ENCODE measurements at places on chromosomes 2 and 18. TPM values are rescaled to one million over a fixed set of nuclear protein-coding genes. Genes with fewer than 3 reads are reported as not detected.

GRCh38 chr2:208929139-208929864, 494.5 kb upstream of the MAP2 start:
- no peak for DNase-seq

GRCh38 chr2:208142240-208142924, 3.6 kb downstream of the CRYGB start:
- no peak for DNase-seq

GRCh38 chr18:47510831-47511230, 259.4 kb upstream of the SKOR2 start:
- DNase-seq: no peak

DNA sequence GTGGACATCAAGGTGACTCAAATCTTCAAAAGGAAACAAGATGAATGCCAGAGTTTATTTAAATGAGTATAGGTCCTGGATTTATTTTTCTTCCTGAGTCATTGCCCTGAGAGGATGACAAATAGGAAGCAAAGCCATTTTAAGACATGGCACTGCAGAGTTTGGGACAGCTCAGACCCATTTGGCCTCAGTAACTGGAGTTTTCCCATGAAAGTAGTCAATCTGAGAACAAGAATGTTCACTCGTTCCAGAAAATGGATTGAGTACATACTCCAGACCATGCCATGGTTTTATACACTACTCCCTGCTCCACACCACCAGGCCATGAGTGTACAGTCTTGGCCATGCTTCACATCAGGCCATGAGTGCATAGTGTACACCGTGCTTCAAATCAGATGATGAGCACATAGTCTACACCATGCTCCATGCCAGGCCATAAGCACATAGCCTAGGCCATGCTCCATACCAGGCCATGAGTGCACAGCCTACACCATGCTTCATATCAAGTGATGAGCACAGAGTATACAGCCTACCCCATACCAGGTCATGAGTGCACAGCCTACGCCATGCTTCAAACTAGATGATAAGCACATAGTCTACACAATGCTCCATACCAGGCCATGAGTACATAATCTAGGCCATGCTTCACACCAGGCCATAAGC, 202.4 kb downstream of the FBXO15 start:
- no peak for DNase-seq

- DNase-seq: no peak
Measured at GRCh38 chr2:187989925-187990623, 301.6 kb upstream of the GULP1 start.

GRCh38 chr2:128404709-128405466, 86.2 kb upstream of the HS6ST1 start:
- no peak for DNase-seq

GRCh38 chr18:33239298-33239697, 201.2 kb downstream of the CCDC178 start:
- no peak for DNase-seq

GRCh38 chr2:44181648-44182047, 13.0 kb downstream of the PPM1B start:
- DNase-seq: no peak

GRCh38 chr2:62175728-62176127, 20.2 kb upstream of the B3GNT2 start:
- DNase-seq: no peak

DNA sequence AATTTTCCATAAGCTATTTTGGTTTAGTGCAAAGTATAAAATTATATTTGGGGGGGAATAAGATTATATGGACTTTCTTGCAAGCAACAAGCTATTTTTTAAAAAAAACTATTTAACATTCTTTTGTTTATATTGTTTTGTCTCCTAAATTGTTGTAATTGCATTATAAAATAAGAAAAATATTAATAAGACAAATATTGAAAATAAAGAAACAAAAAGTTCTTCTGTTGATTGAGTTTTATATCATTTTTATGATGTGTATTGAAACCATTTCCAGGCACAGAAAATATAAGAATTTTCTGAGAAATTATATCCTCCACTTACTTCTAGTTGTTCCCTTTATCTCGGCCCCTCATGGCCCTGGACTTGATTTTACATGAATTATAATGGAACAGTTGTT, 3.7 kb downstream of the CCL20 start:
- DNase-seq: no peak

DNA sequence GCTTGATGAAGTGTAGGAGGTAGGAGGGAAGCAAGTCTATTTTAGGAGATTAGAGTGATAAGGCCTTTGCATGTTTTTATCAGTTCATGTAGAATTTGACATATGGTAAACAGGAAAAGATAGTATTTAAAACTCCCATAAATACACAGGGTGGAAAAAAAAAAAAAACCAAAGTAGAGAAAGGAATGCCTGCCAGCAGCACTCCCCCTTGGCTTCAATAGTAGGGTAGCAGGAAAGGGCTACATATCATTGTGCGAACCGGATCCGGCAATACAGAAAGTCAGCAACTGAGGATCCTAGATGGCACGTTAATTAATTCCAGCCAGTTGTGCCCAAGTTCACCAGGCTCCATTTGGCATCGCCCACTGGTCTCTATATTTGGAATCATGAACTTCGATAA, 159.6 kb upstream of the SMIM21 start:
- DNase-seq: no peak

- DNase-seq: no peak
Measured at GRCh38 chr2:36954977-36955607, 11.2 kb downstream of the STRN start.

DNA sequence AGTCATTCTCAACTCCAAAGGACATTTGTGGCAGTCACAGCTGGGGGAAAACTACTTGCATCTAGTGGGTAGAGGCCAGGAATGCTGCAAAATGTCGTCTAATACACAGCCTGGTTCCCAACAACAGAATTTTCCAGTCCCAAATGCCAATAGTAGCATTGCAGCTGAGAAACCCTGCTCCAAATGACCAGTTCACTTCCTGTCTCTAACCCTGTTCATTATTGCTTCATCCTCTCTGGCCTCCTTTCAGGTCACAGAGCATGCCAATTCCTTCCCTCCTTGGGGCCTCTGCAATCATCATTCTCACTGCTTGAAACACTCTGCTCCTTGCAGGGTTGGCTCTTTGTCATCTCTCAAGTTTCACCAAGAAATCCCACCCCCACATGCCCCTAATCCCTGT, 139.1 kb downstream of the IRS1 start:
- no peak for DNase-seq

GRCh38 chr2:119598596-119599263, 54.5 kb downstream of the CFAP221 start:
- no peak for DNase-seq

DNA sequence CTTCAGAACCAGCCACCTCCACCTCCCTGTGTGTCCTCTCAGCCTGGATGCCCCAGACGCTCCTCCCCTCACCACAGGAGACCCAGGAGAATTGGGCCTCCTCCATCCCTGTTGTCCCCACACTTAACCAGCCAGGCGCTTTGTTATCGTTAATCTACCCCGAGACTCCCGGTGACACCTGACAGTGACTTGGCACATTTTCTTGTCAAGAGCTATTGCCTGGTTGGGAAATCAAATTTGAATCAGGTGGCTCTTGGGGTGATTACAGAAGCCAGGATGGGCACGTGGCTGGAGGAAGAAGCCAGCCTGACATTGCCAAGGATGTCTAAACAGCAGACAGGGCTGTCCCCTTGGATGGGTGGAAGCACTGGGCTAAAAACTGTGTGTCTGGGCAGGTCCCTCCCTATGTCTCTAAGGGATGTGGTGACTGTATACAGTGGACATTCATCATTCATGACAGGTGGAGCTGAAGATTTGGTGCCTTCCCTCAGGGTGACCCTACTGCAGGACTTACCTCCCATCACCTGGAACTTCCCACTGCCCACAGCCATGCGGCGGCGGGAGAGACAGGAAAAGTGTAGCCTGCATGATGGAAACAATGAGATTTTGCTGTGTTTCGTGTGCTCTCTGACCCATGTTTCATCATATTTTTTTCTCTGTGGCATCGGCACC, 157.2 kb upstream of the CAPN13 start:
- DNase-seq: no peak

GRCh38 chr2:9629222-9630116, 1.3 kb downstream of the YWHAQ start:
- no peak for DNase-seq

- DNase-seq: no peak
Measured at GRCh38 chr2:12504443-12504842, 212.3 kb upstream of the TRIB2 start.

DNA sequence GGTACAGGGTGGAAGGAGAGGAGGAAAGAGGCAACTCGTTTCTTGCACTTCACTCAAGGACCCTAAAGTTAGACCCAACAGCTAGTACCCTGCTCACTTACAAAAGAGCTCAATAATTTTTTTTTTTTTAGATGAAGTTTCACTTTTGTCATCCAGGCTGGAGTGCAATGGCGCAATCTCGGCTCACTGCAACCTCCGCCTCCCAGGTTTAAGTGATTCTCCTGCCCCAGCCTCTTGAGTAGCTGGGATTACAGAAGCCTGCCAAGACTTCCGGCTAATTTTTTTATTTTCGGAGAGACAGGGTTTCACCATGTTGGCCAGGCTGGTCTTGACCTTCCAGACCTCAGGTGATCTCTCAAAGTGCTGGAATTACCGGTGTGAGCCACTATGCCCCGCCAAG, 4.1 kb downstream of the ASB3 start:
- DNase-seq: no peak

- no peak for DNase-seq
Measured at GRCh38 chr18:41077076-41077475, 878.0 kb upstream of the PIK3C3 start.

DNA sequence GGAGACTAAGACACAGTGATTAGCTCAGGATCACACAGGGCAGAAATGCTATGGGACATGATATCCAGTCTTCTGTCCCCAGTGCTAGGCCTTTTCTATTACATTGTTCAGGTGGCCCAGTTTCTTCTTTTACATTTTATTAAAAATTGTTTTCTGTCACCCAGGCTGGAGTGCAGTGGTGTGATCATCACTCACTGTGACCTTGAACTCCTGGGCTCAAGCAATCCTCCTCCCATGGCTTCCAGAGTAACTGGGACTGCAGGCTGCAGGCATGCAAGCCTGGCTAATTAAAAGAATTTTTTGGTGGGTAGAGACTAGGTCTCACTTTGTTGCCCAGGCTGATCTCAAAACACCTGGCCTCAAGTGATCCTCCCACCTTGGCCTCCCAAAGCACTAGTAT, 15.4 kb downstream of the PDK1 start:
- no peak for DNase-seq

DNA sequence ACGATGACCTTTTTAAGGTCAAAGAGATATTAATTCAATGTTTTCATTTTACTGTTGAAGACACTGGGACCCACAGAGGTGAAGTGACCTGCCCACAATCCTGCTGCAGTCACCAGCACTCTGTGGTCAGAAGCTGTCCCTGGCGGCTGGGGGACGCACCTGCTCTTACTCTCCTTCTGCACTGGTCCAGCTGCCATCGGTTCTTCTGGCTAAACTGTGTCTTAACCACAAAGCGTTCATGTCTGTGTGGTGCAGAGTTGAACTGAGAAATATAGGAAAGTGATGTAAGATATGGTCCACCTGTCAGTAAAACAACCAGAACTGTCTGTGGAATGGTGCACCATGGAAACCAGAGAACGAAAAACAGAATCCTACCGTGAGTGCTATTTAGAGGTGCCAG, 44.9 kb upstream of the SMIM21 start:
- DNase-seq: no peak

DNA sequence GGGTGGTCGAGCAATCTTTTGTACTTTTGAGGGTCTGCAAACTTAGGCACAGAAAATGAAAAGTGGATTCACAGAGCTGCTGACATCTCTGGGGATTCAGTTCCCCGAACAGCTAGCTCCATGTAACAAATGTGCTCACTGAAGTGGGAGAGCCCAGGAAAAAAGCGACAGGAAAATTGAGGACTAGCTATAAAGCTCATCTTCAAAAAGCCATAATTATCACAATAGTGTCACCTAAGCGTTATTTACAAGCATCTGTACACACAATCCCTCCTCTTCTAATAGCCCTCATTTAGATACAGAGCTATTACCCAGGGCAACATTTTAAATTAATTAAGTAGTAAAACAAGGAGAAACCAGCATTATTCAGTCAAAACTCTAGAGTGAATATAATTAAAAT, 36.1 kb downstream of the RNF152 start:
- DNase-seq: no peak

DNA sequence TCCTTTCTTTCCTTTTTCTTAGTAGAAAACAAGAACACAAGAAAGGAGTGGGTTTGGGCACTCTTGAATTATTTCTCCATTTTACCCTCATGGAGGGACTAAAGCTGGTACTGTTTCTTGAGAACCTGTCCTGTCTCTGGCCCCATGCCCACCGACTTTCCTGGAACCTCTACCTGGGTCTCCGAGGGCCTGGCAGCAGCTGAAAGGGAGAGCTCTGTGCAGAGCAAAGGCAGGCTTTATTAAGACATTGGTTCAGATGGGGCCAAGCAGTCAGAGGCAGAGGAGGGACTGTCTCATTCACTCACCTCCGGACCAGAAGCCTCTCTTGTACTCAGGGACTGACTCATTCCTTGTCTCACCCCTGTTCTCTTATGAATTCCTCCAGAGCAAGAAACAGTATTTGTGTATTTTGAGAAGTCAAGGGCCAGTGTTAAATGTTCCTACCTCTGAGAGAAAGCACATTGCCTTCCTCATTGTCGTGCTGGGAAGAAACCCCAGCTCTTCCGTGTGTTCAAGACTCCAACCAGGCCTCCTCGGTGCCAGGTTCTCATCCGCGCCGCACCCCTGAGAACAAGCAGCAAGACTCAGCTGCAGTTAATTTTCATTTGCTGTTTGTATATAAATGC, 201.9 kb upstream of the NT5C1B start:
- no peak for DNase-seq

DNA sequence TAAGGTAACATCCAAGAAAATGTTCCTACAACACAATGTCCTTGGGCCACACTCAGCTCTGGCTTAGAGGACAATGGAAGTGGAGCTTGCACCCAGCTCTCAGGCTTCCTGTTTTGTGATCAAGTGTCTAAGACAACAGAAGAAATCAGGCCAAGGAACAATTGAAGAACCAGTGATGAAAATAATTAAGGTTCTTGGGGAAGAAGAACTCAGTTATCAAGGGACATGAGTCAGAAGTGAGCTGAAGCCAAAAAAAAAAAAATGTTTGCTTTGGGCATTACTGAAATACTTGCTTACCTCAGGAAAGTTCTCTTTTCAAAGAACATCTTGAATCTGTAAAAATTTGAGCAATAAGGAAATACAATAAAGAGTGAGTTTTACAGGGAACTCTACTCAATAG, 299.0 kb downstream of the FBXO15 start:
- no peak for DNase-seq

LAMA3 gene
- total RNA-seq: 5.0 TPM

ZNF521 gene
- 16.8 TPM for total RNA-seq

ASB18 gene
- not detected for total RNA-seq

UGT1A10 gene
- total RNA-seq: not detected

TM4SF20 gene
- not detected for total RNA-seq

SESTD1 gene
- total RNA-seq: 52.8 TPM

WNT10A gene
- not detected for total RNA-seq

ADCYAP1 gene
- not detected for total RNA-seq

MAP3K19 gene
- not detected for total RNA-seq

All from H1 (cell line).